Mucosa of gallbladder (tissue), 1 donor: ENCODE measurements at places on chromosomes 11 and 22. TPM values are rescaled to one million over a fixed set of nuclear protein-coding genes. Genes with fewer than 3 reads are reported as not detected.

DNA sequence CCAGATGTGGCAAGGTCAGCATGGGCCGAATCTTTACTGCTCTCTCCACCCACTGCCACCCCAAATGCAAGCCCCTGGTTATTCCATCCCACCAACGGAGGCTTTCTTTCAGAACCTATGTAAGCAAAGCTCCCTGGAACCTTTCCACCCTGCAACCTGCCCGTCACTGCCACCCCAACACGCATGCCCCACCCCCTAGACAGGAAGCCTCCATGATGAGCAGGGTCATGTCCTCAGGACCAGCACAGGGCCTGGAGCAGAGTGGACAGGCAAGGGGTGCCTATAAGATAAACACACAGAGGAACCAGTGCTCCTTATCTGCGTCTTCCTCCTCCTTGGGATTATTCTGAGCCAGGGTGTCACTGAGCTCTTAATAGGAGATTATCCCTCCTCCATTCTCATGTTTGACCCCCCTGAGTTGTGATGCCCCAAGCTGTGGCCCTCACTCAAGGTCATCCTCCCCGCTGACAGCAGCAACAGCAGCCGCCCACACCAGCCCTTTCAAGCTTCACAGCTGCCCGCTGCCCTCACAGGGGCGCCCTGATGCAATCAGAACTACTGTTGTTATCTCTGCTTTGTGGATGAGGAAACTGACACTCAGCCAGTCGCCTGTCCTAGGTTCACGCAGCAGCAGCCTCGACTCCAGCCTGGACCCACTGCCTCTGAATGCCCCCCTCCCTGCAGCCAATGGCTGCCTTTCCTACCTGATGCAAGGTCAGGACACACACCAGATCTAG, 647.3 kb downstream of the TBC1D22A start:
- no peak for DNase-seq

DNA sequence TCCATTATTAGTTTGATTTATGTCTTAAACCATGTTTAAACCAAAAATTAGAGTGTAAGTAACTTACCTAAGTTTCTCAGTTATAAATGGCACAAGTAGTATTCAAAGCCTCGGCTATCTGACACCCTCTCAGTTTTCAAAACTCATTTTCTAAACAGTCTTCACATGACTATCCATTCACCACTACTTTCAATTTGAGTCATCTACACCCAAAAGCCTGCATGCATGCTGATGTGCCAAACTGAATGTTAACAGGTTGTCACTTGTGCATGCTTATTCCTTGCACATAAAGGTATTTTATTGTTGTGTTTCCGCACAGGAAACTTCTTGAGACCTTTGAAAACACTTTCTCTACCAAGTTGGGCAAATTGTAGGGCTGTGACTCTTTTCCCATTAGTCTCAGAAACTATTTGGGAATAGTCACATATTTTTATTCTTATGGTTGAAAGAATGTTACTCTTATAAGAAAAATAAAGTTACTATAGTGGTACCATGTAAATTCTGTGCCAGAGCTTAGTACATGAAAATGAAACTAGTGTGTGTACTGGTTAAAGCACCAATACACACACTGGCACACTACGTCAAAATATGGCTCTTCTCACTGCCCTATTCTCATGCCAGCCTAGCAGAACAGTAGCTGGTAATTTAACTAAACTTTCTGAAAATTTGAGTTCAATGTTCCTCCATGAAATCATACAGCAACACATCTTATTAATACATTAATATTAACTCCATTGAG, 2.2 kb upstream of the OR51E2 start:
- DNase-seq: no peak

Gene DRD4
- 2.6 TPM for total RNA-seq

Gene PTPMT1
- total RNA-seq: 45.1 TPM

Gene SYT9
- total RNA-seq: 2.1 TPM

GRCh38 chr11:66344550-66345315, at the start of gene BRMS1:
Gene BRMS1, minus strand, starts transcription at chr11:66345104. Its CDS starts 2,870 bp downstream, at chr11:66342234.
- DNase-seq: peak; percentile 99

DNA sequence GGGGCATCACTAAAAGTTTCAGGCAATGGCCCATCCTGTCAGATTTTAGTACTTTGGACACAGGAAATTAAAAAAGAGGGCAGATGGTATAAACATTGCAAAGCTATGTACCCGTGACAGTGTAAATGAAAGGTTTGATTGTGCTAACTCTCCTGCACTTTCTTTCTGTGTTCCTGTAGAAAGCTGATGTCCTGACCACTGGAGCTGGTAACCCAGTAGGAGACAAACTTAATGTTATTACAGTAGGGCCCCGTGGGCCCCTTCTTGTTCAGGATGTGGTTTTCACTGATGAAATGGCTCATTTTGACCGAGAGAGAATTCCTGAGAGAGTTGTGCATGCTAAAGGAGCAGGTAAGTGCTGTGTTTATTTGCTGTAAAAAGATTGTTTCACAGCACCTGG, 10.3 kb downstream of the CAT start:
- DNase-seq: no peak

DNA sequence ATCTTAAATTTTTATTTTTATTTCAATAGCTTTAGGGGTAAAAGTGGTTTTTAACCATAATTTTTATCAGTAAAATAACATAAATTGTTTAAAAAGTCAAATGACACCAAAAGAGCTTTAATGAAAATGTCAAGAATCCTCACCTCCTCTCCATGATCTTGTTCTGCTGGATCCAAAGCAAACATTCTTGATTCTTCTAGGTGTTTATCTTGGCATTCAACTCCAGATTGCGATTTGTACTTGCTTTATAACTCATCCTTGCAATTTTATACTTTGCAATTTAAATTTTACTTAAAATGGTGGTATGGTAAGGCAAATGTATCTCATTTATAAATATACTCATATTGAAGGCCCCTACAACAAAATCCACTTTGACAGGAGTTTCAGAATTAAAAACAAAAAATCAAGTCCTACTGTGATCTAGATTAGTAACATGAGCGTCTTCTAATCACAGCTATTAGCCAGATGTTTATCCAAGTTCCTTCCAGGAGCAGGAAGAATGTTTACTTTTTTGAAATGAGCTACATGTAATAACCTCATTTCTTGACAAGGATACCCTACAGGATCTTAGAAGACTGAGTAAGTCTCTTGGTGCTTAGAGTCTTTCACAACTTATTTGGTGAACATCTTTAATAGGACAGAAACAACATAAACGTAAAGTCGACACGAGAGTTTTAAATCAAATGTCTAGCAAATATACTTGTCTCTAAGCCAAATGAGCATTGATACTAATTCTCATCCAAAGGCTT, 72.4 kb upstream of the CARD18 start:
- DNase-seq: no peak

GRCh38 chr11:112649856-112650255, 311.4 kb upstream of the NCAM1 start:
- DNase-seq: no peak

DNA sequence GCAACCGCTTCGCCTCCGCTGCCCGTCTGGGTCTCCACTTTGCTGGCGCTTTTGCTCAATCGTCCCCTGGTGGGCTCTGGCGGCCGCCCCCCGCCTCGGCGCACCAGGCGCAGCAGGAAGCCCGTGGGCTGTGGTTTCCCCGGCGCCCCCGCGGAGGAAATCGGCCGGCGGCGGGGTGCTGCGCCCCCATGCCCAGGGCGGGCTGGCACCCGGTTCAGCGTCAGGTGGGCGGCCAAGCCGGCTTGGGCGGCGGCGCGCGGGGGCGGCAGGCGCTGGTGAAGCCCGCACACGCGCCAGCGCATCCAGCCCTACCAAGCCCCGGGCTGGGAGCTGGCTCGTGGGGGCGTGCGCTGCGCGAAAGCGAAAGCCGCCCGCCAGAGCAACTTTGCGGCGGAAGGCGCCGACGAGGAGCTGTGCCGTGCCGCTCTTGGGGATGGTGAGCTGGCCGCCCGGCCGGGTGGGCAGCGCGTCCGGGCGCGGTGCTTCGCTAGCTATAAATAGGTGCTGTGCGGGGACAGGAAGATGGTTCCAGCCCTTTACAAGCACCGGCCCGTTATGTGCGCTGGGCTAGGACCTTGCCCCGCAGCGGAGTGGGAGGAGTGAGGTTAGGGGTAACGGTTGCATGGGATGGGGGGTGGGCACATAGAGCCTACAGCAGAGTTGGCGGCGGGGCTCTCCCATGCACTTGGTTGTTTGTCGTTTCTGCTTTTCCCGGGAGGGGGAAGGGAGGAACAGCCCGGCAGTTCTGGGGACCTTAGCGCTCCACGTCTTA, 25.0 kb upstream of the SUSD2 start:
- no peak for DNase-seq

Gene GALNT18
- total RNA-seq: 20.0 TPM

GRCh38 chr22:42642806-42643633, 2.6 kb upstream of the ATP5MGL start:
- no peak for DNase-seq

Gene C11orf97
- total RNA-seq: not detected

DNA sequence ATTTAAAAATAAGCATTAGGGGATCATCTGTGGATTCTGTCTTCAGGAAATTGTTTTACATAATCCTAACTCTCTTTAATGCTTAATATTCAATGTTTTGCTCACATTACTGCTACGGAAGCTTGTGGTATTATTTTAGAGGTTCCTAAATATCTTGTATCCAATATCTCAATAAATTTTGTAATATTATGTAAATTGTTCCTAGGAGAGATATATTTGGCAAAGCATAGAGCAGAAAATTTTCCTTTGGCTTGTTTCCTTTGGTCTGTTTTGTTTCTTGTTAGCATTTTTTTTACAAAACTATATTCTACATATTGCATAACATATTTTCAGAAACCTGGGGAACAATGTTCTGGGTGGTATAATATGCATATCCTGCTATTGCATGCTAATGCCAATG, 144.8 kb downstream of the GRIA4 start:
- DNase-seq: no peak

DNA sequence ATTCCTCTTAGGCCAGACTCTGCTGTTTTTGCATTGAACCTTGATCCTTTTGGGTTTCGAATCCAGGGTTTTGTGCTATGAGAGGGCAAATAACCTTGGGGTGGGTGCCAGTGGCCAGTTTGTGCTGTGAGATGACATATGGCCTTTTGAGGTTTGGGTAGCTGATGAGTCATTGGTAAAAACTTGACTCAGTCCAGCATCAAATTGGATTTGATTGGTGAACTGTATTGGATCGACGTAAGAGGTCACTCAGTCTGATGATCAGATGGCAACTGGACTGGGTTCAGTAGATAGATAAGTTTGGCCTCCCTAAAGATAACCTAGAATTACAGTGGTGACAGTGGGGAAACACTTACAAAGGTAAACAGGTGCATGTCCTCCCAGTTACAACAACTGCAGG, 41.0 kb upstream of the XKR3 start:
- DNase-seq: no peak

- DNase-seq: no peak
These were observed 1.7 kb downstream of the SLC37A4 start for GRCh38 chr11:119029069-119029339.

GRCh38 chr11:7332962-7333361, 81.3 kb downstream of the SYT9 start:
- DNase-seq: no peak

DNA sequence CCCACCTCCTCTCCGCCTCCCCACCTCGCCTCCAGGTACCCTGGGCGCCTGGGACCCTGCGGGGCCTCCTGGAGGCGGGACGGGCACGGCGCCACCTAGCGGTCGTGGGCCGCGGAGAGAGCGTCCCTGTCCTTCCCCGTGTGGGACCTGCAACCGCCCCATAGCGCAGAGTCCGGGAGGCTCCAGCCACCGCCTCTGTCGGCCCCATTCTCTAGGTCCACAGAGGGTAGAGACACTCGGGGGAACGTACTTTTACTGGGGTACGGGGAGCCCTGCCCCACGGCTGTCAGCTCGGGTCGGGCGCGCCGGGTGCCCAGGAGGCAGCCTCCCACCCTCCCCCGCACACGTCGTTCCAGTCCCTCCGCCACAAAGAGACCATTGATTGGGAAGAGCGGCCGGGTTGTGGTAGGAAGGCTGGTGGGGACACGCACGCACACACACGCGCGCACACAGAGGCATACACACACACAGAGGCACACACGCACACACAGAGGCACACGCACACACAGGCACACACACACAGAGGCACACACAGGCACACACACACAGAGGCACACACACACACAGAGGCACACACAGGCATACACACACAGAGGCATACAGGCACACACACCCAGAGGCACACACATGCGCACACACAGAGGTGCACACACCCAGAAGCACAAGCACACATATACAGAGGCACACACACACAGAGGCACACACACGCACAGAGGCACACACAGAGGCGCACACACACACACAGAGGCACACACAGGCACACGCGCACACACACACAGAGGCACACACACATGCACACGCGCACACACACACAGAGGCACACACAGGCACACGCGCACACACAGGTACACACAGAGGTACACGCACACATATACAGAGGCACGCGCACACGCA, 12.6 kb upstream of the NECTIN1 start:
- no peak for DNase-seq

- no peak for DNase-seq
These were observed 259.8 kb upstream of the ANO5 start for GRCh38 chr11:21933095-21933494.

Gene OR8G1
- total RNA-seq: not detected

- DNase-seq: peak; percentile 25
These were observed 1348.2 kb upstream of the RAG2 start for GRCh38 chr11:37946155-37946766.

GRCh38 chr11:86209806-86210657, 34.5 kb upstream of the EED start:
- no peak for DNase-seq

Gene TTC36
- 1.2 TPM for total RNA-seq

Gene CARD10
- total RNA-seq: 62.8 TPM

DNA sequence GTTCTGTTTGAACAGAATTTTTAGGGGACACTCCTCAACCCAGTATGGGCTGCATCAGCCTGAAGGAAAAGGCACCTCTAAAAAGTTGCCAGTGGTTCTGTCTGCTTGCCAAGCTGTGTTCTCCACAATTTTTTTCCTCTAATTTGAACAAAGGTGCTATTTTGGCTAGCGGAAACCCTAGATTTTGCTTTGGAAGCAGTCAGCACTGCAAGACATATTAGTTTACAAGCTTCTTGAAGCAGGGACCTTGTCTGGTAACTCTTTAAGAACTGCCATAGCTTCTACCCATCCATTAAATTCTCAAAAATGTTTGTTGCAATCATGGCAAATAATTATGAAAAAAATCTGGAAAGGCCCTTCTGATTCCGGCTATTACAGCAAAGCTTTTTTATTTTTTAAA, 75.6 kb upstream of the HEPHL1 start:
- no peak for DNase-seq

DNA sequence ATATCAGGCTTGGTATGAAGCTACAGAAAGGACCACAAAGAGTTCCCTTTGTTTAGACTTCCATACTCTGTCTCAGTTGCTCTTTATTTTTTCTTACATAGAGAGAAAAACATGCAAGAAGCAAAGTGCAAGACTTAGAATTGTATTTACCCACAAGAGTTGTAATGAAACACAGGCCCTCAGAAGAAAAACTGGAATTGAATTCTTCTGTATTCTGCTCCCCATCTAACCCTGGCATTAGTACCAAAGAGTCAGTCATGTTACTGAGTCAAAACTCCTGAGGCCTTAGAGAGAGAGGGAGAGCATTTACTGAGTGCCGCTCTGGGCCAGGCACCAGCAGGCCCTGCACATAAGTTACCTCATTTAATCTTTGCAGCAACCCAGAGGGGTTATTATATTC, 43.9 kb upstream of the DLAT start:
- DNase-seq: no peak
